ENCODE measurements at places on chromosomes 7 and 10.

- no peak for DNase-seq
These were observed 57.8 kb upstream of the CACNB2 start for GRCh38 chr10:18082381-18082780.

DNA sequence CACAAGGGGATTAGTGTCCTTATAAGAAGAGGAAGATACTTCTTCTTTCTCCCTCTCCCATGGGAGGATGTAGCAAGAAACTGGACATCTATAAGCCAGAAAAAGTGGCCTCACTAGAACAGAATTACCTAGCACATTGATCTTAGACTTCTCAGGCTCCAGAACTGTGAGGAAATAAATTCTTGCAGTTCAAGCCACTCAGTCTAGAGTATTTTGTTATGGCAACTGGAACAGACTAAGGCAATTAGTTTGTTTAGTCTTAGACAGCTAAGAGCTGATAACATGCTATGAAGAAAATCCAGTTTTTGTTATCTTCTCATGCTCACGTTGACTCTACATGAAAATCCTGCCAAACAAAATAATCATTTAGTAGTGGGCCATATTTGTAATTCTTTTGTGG, 627.6 kb upstream of the PHF14 start:
- DNase-seq: no peak

- peak; percentile 48 for DNase-seq
These were observed 755 bp downstream of the FAM171A1 start for GRCh38 chr10:15370212-15370855.

DNA sequence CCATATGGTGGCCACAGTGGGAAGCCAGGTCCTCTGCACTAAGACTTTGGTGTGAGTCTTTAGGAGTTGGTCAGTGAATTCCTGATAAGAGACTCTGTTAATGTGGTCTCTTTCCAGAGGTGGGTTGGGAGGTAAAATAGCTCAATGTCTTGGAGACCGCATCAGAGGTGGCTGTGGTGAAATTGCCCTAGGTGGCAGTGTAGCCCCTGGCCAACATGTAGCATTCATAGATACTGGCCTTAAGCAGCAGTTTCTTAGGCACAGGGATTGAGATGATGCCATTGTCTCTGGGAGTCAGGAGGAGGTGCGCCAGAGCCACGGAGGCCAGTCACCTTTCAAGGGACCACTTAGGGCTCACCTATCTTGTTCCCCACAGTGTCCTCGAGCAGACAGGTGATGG, 202.8 kb downstream of the CREB5 start:
- DNase-seq: no peak

GRCh38 chr7:13017333-13017857, 330.0 kb downstream of the ARL4A start:
- no peak for DNase-seq
